Kidney glomerular epithelial cell (primary cell): ENCODE measurements at places on chromosomes 7 and 10.

GRCh38 chr10:112490545-112490944 is 43.5 kb downstream of the VTI1A start:
- DNase-seq = no peak

- DNase-seq = no peak
Measured at GRCh38 chr7:5420067-5420880, 3.4 kb downstream of the TNRC18 start.

DNA sequence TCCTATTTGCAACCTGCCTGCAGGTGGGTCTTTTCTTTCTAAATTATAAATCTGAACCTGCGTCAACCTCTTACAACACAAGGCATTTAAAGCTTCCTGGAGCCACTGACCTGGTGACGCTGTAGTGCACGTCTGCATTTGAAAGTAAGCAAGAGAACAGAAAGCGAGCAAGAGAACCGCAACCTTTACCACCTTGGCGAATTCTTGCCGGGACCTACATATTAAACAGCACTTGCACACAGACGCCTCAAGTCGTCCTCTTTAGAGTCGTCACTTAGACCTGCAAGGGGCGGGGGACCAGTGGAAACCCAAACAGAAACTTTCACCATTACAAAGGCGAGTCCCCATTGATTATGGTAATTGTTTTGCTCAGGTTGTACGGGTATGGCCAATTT is 9.5 kb downstream of the GLI3 start:
- DNase-seq = no peak

- peak; percentile 91 for DNase-seq
Measured at GRCh38 chr7:47669178-47669891, 87.4 kb upstream of the TNS3 start.

GRCh38 chr7:5758753-5759335 is 22.6 kb downstream of the RNF216 start:
- no peak for DNase-seq

DNA sequence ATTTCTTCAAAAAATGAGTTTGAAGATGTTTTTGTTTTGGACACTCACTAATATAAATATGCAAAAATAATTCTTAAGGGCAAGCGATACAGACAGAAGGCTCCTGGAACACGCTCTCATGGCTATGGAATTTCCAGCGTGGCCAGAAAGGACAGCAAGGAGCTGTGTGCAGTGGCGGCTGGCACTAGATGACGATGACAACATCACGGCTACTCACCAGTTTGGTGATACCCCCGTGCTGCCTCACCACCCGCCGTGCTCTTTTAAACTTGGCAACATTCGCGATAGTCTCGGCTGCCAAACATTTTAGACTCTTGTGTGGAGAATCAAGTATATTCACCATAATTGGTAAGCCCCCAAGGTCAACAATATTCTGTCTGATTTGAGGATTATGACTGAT is 54.9 kb downstream of the ODAD2 start:
- DNase-seq = no peak

DNA sequence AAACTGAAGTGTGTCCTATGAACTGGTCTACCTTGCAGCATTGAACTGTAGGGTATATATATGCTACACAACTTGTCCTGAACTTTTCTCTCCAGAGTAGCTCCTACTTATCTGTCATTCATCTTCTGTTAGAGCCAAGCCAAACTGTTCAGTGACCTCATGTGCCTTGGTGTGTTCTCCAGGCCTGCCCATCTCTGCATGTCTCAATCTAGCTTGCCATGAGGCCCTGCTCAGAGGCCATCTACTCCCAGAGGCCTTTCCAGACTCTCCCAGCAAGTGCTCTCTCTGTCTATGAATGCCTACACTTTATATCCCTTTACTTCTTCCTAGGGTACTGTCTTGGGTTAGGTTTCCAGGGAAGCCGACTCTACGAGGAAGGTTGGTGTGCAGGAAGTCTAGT is 99.8 kb upstream of the MTPN start:
- no peak for DNase-seq

DNA sequence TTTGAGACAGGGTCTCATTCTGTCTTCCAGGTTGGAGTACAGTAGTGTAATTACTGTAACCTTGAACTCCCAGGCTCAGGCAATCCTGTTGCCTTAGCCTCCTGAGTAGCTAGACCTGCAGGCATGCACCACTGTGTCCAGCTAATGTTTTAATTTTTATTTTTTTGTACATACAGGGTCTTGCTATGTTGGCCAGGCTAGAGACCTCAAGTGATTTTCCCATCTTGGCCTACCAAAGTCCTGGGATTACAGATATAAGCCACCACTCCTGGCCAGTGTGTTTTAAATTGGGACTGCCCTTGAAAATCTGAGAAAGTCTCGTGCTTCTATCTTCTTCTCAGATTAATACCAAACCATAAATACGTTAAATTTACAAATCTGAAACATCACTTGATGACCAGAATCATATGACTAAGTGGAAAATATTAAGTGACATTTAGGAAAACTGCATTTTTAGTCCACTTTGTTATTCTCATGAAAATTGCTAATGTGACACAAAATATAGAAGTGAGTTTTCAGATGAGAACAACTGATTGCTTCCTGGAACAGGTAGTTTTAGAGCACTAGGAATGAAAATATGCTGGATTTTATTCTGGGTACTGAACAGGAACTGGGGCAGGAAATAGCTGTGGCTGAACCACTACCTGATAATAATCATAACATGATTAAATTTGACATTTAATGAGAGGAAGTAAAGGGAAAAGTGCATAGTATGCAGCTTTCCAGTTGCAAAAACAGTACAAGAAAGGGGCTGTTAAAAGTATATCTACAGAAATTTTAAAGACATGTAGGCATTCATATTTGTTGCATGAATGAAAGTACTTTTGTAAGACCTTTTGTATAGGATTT is 4.2 kb downstream of the PHTF2 start:
- DNase-seq = no peak

- no peak for DNase-seq
Measured at GRCh38 chr7:63014792-63015191, 983.9 kb upstream of the ZNF722 start.

DNA sequence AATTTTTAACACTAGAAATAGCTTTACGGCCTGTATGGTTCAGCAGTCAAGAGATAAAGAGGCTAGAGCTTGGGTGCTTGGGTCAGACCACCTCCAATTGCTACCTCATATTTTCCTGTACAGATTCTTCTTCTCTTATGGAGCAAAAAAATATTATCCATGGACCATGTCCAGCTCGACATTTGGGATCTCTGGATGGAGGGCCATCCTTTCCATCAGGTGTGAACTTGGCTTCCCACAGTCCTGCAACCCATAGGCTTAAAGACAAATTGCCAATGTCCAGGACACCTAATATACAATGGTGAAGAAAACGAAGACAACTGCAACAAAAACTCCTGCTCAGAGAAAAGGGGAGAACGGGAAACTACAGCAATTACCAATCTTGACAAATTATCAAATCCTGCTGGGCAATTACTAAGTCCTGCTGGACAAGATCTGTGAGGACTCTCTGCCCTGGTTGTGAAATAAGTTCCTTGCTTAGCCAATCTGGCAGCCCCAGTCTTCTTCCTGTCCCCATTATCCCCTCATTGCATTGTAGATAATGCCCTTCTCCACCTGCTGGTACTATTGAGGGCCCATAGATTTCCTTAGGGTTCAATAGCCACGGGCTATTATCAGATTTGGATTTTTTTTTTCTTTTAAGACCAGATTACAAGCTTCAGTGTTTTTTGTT is 42.0 kb upstream of the BRAF start:
- DNase-seq = no peak

- DNase-seq = no peak
Measured at GRCh38 chr7:101795461-101795860, 22.0 kb upstream of the CUX1 start.

- DNase-seq = no peak
Measured at GRCh38 chr10:38228394-38228793, 134.3 kb downstream of the ZNF37A start.
